ENCODE measurements at places on chromosomes 12 and 14. TPM values are rescaled to one million over a fixed set of nuclear protein-coding genes. Genes with fewer than 3 reads are reported as not detected.

SLC10A1 gene
- not detected for polyA plus RNA-seq

SLC5A8 gene
- polyA plus RNA-seq = not detected

AKAP6 gene
- 0.81 TPM for polyA plus RNA-seq

NOPCHAP1 gene
- 10.7 TPM for polyA plus RNA-seq

BHLHE41 gene
- polyA plus RNA-seq = 0.67 TPM

CMTM5 gene
- polyA plus RNA-seq = 0.97 TPM

SOCS4 gene
- polyA plus RNA-seq = 10.1 TPM

KRT75 gene
- polyA plus RNA-seq = not detected

SDR9C7 gene
- polyA plus RNA-seq = not detected

SIX4 gene
- polyA plus RNA-seq = not detected

C3AR1 gene
- polyA plus RNA-seq = 2.7 TPM

IL26 gene
- not detected for polyA plus RNA-seq
